RCC 7860 (cell line): ENCODE measurements at places on chromosomes 2 and 18.

DNA sequence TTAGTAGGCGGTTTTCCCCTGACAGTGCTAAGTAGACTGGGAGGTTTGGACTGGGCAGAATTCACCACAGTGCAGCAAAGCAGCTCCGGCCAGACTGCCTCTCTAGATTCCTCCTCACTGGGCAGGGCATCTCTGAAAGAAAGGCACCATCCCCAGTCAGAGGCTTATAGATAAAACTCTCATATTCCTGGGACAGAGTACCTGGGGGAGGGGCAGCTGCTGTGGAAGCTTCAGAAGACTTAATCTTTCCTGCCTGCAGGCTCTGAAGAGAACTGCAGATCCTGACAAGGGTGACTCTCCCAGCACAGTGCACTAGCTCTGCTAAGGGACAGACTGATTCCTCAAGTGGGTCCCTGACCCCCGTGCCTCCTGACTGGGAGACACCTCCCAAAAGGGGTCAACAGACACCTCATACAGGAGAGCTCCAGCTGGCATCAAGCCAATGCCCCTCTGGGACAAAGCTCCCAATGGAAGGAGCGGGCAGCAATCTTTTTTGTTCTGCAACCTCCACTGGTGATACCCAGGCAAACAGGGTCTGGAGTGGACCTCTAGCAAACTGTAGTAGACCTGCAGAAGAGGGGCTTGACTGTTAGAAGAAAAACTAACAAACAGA lies 266.8 kb upstream of the CRIM1 start:
- no peak for DNase-seq

- DNase-seq = no peak
These were observed 425.5 kb upstream of the PKDCC start for GRCh38 chr2:41622301-41622700.

- DNase-seq = peak; percentile 66
These were observed 600 bp downstream of the RALB start for GRCh38 chr2:120253021-120253882.

GRCh38 chr2:214393796-214394195 lies 17.1 kb upstream of the VWC2L start:
- DNase-seq = no peak

DNA sequence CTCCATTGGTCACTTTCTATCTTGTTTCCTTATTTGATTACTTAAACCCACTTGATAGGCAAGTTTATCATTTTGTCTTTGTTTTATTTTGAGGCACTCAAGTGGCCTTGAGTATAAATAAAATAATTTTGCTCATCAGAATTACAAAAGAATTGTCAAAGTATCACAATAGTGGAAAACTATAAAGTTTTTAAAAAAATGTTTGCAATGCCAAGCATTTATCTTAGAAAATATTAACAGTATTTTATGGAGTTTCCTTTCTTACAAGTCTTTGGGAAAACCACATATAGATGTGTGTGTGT lies 14.7 kb downstream of the PMS1 start:
- DNase-seq = no peak

DNA sequence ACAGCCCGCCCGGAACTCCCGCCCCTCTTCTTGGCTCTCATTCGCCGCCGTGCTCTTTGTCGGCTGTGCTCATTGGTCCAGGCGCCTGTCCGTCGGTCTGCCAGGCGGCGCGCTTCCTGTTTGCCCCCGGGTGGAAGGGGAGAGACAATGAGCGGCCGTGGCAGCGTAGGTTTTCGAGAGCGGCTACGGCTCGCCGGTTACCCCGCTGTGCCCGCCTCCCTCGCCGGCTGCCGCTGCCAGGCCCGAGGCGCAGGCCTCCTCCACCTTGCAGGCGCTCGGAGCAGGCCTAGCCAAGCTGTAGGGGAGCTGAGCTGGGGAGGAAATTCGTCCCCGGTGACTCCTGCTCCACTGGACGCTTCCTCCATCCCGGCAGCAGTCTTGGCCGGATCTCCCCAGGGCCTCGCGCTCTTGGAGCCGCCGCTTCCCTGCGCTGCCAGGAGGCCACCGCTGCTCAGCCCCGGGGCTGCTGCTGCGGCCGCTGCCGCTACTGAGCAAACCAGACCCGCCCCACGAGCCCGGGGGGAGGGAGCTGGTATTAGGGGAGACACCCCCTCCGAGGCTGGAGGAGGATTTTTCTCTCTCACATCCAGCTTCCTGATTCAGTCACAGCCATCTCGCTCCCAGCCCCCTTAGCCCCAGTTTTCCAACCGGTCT lies at the start of gene SP3:
SP3 (minus strand) TSS at position 2 of the 654 bp plus-strand sequence. CDS start 202 bp downstream, outside the sequence.
- DNase-seq = peak; percentile 95

- no peak for DNase-seq
These were observed 3.1 kb downstream of the PAIP2B start for GRCh38 chr2:71223767-71224333.

- DNase-seq = no peak
These were observed 393.8 kb upstream of the HNMT start for GRCh38 chr2:137570484-137570883.

DNA sequence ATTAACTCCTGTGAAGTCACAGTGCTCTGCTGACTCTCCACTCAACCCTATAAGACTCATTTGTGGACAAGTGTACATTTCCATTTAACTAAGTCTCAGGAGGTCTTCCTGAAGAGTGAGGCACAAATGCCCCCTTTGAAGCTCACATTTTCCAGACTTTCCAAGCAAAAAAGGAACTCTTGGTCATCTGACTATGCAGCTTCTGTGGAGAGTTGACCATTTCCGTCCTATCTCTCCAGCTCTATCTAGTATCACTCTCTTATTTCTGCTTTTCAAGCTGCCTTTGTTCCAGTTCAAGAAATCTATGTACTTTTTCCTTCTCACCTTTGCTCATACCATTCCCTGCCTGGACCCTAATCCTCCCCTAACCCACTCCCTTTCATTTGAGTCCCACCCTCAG lies 77.0 kb downstream of the ANTXR1 start:
- DNase-seq = no peak

GRCh38 chr2:1091895-1092585 lies 141.4 kb downstream of the SNTG2 start:
- DNase-seq = no peak

GRCh38 chr2:73969356-73969755 lies 15.4 kb upstream of the TET3 start:
- DNase-seq = no peak

- DNase-seq = no peak
These were observed 5.4 kb downstream of the CTAGE1 start for GRCh38 chr18:22412176-22412911.

GRCh38 chr2:8033546-8034096 lies 648.2 kb upstream of the ID2 start:
- no peak for DNase-seq

- peak; percentile 43 for DNase-seq
These were observed 15.6 kb downstream of the ATOH8 start for GRCh38 chr2:85769236-85769982.

- DNase-seq = no peak
These were observed 8.8 kb downstream of the EFEMP1 start for GRCh38 chr2:55914786-55915185.

DNA sequence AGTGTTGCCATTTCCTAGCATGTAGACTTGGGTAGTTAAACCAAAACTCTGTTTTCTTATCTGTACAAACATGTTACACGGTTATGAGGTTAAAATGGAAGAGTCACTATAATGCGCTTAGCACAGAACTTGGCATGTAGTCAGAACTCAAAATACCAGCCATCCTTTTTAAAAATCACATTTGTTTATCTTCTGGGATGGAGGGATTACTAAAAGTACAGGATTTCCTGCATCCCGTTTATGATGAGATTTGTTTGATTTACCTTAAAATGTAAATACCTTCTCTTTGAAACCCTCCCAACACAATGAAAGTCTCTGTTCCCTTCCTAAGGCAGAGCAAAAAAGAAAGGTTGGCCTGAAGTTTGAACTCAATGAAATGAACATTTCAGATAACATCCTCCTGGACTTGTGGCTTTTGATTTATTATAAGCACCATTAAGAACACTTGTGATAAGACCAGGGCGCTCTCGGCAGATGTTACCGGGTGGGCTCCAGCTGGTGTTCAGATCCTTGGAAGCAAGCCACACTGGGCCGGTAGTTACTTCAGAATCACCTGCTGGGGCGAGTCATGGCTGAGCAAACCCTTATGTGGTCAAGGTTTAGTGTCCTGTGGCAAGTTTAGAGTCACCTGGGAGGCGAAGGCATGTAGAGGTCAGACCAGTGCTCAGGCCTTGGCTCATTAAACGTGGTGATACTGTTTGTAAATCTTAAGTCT lies 105.7 kb downstream of the MGAT5 start:
- DNase-seq = no peak

DNA sequence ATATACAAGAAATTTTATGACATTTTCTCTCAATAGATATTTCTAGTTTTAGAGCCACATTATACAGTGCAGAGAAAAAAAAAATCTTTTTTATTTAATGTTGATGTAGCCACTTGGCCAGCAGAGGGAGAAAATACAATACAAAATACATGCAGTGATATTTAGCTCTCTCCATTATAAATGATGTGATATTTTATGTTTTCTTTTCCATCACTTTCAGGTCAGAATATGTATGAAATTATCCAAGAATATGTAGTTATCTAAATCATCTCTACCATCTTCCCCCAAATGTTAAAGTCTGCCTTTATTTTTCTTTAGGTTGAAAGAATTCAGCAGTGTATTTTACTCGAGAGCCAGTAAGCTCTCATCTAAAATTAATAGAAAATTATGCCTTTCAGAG lies 533.6 kb upstream of the FSHR start:
- DNase-seq = no peak

GRCh38 chr2:37894047-37894446 lies 31.0 kb upstream of the RMDN2 start:
- DNase-seq = no peak

- no peak for DNase-seq
These were observed 57.7 kb upstream of the SEMA4C start for GRCh38 chr2:96927405-96928171.

DNA sequence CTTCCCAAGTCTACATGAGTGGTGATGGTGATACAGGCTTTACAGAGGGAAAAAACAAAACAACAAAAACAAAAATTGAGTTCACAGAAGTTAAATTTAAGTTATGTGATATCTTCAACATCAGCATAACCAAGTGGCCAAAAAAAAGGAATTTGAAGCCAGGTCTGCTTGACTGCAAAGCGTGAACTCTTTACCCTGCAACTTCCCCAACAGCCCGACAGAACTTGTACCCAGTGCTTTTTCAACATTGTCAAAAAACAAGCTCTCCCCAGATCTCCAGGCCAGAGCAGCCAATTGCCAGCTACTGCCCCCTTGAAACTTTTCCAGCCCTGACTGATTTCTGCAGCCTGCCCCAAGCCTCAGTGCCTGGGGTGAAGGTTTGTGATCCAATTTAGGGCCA lies 76.7 kb downstream of the RNF144A start:
- no peak for DNase-seq

DNA sequence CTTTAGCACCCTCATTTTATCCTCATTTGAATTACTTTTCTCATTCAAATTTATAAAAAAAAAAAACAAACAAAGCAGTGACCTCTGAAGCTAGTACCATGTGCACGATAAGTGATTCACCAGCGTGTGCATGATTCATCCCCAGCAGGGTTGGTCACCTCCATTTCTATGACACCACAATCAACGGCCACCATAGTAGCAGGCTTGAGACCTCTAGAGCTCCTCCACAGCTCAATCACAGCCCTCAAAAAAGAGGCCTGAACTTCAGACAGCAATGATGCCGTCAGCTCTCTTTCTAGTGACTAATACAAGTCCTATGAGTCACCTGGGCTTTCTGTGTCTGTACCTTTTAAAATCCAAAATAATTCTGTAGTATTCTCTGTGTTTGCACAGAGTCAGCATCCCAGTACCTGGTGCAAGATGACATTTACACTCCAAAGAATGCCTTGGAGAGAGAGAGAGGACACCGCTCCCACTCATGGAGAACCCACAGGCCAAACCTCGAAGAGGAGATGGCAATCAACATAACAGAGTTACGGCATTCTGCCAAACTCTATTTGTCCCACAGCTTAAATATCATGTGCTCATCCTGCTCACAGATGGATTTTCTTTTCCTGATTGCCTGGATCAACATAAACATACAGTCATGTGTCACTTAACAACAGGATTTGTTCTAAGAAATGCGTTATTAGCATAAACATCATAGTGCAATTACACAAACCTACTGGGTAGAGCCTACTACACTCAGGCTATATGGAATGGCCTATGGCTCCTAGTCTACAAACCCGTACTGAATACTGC lies 58.7 kb downstream of the L3MBTL4 start:
- peak; percentile 91 for DNase-seq

GRCh38 chr2:19819097-19820065 lies 82.4 kb downstream of the TTC32 start:
- DNase-seq = peak; percentile 69

- DNase-seq = peak; percentile 39
These were observed 77.9 kb downstream of the DTNA start for GRCh38 chr18:34787931-34788532.

DNA sequence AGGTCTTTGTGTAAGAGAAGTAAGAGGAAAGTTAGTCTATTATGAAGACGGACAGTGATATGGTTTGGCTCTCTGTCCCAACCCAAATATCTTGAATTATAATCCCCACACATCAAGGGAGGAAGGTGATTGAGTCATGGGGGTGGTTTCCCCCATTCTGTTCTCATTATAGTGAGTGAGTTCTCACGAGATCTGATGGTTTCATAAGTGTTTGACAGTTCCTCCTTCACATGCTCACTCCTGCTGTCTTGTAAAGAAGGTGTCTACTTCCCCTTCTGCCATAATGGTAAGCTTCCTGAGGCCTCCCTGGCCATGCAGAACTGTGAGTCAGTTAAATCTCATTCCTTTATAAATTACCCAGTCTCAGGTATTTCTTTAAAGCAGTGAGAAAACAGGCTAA lies 67.6 kb downstream of the NEURL3 start:
- no peak for DNase-seq

DNA sequence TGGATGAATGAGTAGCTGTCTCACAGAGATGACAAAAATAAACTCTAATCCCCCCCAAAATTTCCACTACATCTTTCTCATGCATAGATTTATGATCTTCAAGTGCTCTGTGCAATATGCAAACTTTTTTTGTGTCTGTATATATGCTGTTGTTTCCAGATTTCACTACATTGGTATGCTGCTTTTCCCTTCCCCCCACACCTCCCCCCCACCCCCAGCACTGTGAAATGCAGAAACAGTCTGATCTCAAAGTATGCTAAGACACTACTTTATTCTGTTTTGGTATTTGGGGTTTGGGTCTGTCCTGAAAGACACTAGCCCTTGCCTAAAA lies 524 bp upstream of the KLHL14 start:
- DNase-seq = no peak

DNA sequence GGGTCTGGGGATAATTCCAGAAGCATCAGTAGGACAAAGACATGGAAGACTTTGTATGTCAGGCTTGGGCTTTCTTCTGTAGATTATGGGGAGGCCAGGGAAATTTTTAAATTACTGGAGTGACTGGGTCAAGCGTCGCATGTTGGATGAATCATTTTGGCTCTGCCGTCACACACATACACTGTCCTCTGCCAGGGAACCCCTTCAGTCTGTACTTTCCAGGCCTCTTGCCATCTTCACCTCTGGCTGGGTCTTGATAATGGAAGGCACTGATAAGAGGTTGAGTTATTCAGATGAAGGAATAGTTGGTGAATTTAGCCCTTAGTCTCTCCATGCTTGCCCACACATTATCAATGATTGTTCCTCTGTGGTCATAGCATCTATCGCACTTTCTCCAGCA lies 895.1 kb upstream of the CELF4 start:
- no peak for DNase-seq
